ENCODE measurements at places on chromosomes 12 and 14.

- no peak for DNase-seq
These were observed 29.4 kb downstream of the DCP1B start for GRCh38 chr12:1974812-1975211.

DNA sequence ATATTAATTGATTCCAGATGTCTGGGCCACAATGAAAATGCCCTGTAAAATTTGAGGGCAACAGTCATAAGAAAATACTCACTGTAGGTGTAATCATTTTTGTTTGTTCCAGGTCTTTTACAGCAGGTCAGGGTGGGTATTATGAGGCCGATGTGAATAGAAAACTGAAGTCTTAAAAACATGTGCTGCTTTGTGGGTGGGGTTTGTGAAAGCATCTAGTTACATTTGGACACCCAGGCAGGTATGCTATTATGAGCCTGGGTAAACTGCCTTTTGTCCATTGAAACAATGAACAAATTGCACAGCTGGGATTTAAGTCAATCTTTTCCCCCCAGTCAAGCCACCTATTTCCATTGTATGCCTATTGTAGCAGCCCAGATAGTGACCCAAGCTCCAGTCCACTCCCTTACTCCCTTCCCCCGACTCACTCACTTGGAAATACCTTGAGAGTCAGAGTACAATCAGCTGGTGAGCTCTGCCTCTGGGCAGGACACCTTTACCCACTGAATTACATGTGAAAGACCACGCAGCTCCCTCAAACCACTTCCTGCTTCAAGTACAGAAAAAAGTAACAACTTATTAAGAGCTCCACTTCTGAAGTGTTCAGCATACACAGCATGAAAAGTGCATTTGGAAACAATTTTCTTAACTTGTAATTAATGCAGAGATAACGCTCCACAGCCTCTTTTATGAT is 1.8 kb downstream of the IGF1 start:
- DNase-seq: no peak

DNA sequence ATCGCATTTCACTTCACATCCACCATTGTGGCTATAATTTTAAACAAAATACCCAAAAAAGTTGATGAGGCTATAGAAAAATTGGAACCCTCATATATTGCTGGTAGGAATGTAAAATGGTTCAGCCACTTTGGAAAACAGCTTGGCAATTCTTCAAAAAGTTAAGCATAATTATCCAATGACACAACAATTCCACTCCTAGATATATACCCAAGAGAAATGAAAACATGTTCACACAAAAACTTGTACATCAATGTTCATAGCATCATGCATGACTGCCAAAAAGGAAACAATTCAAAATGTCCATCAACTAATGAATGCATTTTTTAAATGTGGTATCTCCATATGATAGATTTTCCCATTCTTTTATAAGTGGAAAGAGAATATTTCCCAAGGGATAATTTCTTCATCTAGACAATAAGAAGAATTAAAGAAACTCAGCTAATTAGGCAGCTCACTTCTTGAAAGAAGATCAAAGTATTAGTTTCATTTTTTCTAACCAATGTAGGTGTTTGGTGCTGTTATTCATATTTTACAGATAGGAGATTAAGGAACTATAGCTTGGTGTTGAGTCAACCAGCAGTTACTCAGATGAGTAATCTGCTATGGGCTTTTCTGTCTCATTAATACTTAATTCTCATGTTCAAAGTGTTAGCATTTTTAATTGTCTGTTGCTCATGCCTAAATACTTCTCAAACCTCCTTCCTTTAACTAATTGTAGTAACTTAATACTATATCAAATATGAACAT is 32.8 kb downstream of the YEATS4 start:
- no peak for DNase-seq

DNA sequence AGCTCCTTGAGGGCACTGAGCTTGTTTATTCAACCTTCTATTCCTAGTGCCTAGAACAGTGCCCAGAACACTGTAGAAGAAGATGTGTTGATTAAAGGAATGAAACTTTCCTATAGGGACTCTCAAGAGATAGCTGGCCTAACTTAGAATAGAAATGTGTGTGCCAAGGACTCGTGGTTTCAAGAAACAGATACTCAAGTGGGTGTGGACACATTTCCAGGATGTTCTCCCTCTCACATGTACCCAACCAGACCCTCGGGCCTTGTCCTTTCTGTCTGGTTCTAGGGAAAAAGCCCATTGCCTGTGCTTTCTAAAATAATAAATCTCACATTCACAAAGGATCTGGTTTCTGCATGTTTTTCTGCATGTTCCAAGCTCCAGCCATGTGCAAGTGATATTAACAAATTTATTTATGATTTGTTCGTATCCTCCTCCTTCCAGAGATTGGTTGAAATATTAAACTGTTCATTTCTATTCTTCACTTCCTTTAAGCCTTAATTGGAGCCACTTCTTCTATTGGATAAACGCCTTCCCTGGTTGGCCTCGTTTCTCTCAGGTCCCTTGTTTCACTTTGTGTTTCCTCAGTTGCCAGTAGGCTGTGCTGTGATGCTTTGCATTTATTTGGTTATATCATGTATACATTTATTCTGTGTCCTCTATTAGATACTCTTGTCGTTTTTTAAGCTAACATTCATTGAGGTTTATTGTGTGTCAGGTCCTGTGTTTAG is 89.8 kb downstream of the CRADD start:
- peak; percentile 79 for DNase-seq

- DNase-seq: no peak
These were observed 109.2 kb upstream of the DYRK2 start for GRCh38 chr12:67539329-67539728.

DNA sequence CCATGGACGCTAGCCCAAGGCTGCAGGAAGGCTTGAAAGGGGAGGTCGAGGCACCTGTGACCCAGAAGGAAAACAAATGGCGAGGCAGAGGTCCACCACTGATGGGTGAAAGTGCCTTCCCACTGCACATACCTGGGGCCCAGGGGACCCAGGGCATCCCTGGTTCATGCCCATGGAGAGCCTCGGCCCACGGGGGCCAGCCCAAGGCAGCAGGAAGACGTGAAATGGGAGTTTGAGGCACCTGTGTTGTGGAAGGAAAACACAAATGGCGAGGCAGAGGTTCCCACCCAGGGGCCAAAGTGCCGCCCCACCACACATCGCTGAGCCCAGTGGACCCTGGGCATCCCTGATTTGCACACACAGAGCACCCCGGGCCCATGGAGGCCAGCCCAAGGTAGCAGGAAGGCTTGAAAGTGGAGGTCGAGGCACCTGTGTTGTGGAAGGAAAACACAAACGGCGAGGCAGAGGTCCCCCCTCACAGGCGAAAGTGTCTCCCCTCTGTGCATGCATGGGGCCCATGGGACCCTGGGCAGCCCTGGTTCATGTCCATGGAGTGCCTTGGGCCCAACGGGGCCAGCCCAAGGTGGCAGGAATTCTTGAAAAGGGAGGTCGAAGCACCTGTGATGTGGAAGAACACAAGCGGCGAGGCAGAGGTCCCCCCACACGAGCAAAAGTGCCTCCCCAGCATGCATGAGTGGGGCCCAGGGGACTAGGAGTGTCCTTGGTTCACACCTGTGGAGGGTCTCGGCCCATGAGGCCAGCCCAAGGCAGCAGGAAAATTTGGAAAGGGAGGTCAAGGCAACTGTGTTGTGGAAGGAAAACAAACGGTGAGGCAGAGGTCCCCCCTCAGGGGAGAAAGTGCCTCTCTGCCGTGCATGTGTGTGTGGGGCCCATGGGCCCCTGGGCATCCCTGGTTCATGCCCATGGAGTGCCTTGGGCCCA is 383.3 kb downstream of the ALG10 start:
- no peak for DNase-seq

DNA sequence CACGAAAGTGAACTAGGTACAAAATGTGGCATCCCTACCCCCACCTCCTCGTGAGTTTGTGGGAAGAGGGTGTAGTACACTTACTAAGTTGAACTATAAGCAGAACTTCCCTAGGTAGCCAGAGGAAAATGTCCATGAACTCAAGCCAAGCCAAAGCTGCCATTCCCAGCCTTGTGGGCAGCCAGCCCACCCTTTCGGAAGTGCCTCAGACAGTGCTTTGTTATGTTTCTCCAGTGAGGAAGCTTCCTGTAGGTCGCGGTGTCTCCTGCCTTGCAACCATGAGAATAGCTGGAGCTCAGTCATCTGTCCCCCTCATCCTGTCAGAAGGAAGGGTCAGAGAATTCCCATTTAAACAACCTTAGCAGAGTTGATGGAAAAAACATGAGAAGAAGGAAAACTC is 266.9 kb downstream of the DUSP6 start:
- DNase-seq: no peak

DNA sequence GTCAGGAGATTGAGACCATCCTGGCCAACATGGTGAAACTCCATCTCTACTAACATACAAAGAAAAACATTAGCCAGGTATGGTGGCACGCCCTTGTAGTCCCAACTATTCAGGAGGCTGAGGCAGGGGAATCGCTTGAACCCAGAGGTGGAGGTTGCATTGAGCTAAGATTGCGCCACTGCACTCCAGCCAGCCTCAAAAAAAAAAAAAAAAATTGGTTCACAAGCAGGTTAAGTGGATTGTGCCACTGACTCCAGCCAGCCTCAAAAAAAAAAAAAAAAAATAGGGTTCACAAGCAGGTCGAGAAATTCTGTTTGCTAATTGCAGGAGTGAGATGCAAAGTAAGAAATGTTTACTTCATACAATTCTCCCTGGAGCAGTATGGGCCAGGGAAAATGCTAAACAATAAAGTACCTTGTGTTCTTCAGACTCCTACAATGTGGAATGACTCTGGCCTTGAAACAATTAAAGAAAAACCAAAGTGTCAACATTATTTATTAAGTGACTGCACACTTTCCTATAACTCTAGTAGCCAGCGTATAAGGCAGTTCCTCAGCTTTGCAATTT is 6.1 kb downstream of the EDDM3B start:
- DNase-seq: no peak

DNA sequence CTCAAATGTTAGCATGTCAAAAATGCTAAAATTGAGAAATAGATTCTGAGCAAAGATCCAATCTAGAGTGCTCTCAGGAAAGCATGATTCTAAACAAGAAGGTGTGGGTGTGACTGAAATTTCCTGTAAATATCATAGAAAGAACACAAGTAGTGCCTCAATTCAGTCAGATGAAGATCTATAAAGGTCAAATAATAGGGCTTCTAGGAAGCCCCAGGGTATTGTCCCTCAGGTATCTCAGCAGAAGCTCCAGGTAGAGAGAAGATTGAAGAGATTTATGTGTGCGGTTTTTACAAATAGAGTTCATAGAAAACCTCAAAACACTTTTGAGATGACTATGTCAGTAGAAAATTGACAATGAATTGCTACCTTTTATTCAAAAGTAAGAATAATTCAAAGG is 13.0 kb downstream of the KLRD1 start:
- no peak for DNase-seq

GRCh38 chr12:93080994-93081809 is 152.1 kb upstream of the EEA1 start:
- no peak for DNase-seq

DNA sequence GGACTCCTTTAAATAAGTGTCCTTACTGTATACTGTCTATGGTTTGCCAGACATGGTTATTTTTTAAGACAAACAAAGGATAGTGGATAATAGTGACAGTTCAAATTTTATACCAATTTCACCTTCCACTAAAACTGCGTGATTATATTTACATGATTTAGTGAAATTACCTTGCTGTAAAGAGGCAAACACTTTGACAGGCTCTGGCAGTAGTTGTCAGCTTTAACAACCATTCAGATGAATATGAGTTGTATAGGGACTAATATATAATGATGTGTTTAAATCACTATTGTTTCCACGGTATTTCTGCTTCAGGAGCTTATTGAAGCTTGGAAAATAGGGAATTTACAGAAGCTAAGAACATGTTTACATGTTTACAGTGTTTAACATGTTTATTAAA is 1364.0 kb downstream of the FSCB start:
- DNase-seq: no peak

DNA sequence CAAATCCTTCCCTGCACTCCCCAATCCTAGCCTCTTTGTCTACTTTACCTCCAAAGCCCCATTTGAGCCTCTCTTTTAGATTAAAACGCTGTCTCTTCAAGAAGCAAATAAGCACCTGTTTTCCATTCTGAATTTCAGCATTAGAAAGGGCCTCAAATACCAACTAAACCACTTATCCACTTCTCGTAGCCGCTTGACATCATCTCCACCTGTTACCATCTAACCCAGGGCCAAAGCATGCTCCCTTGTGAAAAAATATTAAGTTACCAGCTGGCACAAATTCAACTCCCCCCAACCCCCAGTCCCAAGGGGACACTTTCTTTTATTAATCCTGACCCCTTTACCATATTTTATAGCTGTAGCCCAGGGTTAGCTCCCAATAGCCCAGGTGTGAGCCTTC is 43.1 kb downstream of the GPHB5 start:
- no peak for DNase-seq

GRCh38 chr12:15728118-15728598 is 61.0 kb downstream of the EPS8 start:
- DNase-seq: peak; percentile 79

GRCh38 chr14:37054869-37055268 is 117.5 kb downstream of the SLC25A21 start:
- DNase-seq: no peak

Data from fibroblast of the conjunctiva (primary cell).